ENCODE measurements at places on chromosomes 13 and 19.

DNA sequence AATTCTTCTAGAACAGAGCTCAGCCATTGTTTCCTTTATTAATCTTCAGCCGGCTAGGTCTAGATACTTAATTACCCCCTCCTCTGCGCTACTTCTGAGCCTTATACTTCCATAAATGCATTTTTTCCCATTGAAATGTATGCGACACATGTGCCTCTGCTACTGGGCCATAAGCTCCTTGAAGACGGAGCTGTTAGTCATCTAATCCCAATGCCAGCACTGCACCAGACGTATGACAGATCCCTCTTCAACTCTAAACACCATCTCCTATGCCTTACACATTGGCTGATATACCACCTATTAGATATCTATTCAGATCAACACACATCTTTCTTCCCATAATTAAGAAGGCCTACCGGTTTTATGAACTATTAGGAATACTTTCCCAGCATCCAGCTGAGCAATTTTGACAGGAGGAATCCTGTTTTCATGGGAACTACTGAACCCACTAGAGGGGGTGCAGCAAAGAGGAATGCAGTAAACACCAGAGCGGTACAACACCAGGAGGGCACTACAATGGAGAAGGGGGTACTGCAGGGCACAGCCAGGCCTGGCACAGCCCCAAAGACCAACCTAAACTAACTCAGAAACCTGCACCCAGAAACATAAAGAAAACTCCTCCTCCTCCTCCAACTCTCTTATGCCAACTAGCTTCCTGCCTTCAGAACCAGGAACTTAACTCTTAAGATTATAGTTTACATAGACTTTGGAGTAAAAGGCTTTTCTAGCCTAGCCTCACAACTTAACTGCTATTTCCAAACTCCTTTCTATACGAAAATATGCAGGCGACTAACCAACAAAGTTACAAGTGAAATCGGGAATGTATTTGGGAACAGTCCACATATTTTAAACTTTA, 18.7 kb downstream of the STK24 start:
- DNase-seq = no peak

- peak; percentile 28 for DNase-seq
Observed at GRCh38 chr19:34482380-34483250, 1.1 kb downstream of the WTIP start.

GRCh38 chr13:75766636-75767035, 130.5 kb downstream of the LMO7 start:
- no peak for DNase-seq

GRCh38 chr19:16820056-16820455, 9.1 kb upstream of the SIN3B start:
- DNase-seq = no peak

DNA sequence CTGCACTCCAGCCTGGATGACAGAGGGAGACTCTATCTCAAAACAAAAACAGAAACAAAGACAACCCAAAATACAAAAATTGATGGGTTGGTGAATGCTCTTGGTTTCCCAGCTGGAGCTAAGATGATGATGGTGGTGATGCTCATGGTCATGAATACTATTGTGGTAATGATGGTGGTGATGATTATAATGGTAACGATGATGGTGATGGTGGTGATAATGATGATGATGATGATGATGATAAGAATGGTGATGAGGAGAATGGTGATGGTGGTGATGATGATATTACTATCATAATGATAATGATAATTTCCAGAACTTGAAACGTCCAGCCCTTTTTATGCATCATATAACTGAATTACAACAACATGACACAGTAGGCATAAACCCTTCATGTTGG, 40.1 kb downstream of the VAV1 start:
- DNase-seq = no peak

DNA sequence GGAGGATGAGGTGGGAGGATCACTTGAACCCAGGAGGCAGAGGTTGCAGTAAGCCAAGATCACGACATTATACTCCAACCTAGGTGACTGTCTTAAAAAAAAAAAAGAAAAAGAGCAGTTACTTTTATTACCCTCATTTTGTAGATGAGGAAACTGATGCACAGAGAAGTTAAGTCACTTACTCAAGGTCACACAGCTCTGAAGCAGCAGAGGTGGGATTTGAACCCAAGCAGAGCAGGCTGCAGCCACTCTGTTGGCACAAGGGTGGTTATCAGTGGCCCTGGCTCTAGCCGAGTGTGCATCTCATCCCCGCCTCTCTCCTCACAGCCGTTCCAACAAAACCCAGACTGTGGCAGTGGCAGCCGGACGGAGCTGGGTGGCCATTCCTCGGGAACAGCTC, 7.6 kb downstream of the IL27RA start:
- no peak for DNase-seq

DNA sequence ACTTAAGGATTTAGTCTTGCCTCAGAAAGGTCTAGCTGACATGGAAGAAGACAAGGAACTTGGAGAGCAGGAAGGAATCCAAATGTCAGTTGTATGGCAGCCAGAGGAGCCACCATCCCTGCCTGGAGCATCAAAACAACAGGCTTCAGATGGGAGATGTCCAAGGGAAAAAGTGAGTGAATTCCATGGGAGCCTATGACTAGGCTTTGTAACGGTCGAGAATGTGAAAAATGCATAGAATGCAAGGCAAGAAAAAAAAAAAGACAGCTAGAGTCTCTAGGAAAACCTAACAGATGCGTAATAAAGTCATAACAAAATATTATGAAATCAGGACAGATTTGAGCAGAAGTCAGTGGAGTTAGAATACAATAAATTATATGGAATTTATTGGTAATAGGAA, 183.7 kb upstream of the LSM14A start:
- DNase-seq = no peak

GRCh38 chr19:989381-990081, 5.4 kb downstream of the WDR18 start:
- DNase-seq = no peak

DNA sequence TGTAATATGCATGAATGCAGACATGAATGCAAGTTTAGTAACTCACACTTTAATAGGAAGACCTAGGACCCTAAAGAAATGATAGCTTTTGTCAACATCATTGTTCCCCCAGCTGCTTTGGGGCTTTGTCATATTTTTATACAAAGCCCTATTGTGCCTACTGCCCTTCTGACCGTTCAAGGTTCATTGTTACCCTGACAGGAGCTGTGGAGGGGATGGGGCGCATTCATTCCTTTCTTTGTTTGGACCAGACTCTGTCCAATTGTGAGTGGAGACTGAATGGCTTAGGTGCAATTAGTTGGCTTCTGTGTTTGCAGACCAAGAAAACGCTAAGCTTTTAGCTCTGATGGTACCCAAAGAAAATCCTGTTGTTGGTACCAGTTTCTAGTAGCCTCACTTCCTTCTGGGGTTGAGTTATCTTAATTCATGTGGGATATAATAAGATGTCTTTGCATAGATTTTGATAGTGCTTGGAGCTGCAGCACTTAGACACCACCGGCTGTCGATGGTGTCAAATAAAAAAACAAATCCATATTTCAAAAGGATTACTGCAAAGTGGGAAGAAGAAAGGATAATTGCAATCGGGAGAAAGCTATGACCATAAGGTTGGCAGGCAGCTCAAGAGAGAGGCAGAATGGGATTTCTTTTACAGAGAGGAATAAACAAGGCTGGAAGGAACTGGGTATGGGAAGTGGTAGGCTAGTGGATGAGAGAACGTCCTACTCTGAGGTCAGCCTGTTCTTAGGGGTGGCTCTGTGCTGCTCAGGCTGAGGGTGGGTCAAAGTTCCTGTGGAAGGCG, 133.9 kb upstream of the TMTC4 start:
- DNase-seq = no peak

DNA sequence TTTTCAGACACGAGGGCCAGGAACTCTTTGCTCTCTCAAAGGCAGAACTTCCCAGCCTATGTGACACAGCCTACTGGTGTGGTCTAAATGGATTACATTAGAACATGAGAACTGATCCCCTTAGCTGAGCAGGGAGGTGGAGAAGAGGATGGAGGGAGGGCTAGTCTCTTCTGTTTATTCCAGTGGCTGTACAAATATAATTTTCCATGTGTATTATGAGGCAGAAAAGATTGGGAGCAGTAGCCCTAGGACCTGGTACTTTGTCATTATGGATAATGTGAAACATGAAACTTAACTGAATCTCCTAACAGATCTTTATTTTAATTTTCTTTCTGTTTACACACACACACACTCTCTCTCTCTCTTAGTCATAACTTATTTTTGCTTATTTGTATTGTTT, 82.1 kb downstream of the WDFY2 start:
- no peak for DNase-seq

DNA sequence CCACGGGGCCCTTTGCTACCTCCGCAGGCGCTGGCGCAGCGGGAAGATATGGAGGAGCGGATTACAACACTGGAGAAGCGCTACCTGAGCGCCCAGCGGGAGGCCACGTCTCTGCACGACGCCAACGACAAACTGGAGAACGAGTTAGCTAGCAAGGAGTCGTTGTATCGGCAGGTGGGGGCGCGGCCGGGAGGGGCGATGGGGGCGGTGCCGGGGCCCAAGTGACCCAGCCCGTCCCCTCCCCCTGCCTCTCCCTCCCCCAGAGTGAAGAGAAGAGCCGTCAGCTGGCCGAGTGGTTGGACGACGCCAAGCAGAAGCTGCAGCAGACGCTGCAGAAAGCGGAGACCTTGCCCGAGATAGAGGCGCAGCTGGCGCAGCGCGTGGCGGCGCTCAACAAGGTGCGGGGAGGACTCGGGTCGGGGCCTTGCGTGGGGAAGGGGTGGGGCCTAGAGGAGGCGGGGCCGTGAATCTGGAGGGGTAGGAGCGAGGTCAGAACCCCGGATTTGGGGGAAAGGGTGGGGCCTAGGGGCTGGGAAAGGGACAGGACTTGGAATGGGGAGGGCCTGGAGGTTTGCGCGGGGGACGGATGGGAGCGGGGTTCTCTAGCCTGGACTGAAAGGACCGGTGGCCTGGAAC, 13.7 kb downstream of the PPFIA3 start:
- DNase-seq = peak; percentile 41

DNA sequence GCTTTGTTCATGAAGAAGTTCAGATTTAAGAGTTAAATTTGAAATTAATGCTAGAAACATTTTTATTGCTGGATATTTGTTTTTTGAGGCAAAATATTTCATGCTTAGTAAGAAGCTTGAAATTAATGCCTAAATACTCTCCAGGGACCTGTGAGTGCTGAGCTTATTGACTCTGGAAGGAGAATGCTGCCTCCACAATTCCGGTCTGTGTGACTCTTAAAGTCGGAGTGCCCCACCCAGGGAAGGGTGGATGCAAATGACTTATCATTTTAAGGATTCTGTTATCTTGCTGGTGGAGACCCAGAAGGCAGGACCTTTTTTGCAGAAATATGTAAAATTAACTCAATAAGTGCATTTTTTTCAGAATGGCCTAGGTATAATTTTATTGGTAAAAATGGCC, 143.8 kb upstream of the RXFP2 start:
- DNase-seq = no peak

DNA sequence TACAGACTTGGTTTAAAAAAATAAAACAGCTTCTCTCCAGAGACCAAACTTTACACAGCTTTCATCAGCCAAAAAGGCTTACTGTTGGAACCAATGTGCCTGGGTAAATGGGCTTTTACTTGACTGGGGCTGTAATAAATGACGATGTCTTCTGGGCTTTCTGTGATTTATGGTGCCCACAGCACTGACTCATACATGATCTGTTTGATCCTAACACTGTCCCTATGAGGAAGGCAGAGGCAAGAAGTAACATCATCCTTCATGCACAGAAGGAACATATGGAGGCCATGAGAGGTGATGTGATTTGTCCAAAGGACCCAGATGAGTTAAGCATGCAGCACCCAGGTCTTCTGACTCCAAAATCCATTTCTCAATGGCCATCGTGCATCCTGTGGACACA, 77.4 kb downstream of the DOCK9 start:
- no peak for DNase-seq

DNA sequence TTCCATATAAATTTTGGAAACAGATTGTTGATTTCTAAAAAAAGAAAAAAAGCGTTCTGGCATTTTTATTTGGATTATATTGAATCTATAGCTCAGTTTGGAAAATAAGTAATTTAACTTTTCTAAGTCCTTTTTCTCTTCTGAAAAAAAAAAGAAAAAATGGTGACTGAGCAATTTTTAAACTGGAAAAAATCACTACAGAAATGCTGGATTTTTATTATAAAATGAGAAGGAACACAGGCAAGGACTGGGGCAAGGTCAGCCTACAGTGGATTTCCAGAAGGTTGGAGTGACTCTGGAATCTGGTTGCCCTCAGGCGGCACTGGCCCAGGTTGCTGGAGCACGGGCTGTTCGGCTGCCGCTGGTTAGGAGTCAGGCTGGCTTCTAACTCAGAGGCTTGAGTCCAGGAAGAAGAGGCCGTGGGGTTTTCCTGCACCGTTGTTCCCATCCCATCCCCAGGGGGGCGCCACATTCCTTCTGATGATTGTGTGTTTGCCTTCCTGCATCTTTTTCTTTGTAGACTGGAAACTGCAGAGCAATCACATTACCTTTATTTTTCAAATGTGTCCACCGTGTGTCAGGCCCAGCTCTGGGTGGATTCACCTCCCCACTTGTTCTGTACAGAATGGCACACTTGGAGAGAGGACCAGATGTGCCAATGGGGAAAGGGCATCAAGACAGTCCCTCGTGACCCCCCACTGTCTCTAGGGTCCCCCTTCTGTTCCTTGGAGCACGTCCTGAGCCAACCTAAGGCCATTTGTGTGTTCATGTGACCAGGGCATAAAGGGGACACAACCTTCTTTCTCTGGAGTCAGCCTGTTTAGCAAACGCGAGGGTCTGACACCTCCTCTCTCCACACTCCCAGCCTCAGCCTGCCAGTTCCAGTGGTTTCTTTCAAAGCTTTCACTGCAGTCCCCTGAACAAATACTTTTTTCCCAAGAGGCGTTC, 44.5 kb upstream of the GTF3A start:
- DNase-seq = peak; percentile 64

DNA sequence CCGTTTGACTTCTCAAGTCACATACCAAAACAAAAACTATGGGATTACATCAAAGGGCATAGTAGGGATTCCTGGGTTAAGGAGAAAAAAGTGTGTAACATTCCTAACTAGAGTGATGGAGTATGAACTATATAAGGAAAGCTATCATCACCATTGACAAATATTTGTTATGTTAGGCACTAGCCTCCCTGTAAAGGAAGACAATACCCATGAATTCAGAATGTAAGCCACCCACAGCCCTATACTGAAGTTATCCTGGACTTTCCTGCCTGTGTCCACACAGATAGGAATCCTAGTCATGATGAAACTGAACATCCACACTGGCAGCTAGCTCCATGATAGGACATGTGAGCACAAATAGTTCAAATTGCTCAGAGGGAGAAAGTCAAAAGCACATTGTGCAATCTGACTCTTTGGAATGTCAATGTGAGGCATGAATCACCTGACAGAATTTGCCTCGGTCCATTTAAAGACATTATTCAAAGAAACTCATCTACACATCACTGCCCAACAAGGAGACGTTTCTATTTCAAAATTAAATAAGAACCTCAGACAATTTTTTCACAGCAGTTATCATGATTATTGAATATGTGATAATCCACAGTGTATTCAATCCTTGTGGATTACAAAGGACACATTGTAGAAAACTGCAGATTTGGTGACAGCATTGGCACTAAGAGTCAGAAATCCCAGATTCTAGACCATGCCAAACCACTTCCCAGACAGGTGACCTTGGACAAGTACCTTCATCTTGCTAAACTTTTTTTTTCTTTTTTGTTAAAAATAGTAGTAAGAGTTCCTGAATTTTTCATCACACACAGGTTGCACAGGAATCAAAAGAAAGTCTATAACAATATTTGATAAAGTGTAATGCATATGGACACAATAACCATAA, 529.3 kb downstream of the IRS2 start:
- no peak for DNase-seq

GRCh38 chr19:5308451-5309437, 31.9 kb downstream of the PTPRS start:
- no peak for DNase-seq
